ENCODE measurements at places on chromosomes 2 and 18.

DNA sequence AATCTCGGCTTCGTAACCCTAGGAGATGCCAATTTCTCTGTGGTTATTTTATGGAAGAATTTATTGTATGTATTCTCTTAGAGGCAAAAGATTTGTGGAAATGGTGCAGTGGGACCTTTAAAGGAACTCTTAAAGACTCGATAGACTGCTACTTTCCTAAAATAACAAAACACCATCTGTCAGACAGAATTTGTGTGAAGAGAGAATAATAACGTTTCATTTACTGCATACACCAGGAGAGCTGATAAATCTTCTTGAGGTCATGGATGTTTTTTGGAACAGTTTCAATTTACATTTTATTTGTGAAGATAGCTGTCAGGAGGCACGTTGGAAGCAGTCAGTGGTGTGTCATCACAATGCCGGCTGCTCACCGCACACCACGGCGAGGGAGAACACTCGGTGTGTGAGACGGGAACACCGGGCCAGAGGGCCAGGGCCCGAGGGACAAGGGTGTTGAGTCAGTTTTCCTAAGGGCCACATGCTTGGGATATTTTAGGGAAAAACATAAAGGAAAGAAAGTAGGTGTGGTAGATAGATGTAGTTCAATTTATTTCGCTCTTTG is 1681.0 kb upstream of the DDX18 start:
- DNase-seq: no peak

DNA sequence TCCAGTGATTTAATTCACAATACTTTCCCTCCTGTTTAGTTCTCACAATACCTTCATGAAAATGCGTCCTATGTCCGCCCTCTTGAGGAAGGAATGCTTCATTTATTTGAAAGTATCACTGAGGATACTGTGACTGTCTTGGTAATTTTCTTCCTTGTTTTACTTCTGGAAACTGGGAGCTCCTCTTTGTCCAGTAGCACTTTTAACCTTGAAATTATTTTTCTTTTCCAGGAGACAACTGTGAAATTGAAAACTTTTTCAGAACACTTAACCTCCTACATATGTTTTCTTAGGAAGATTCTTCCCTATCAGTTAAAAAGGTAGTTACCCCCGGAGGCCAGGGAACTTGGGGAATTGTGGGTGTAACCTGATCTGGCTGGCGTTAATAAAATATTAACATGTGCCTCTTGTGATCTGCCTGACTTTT is 58.9 kb upstream of the STON1 start:
- DNase-seq: no peak

DNA sequence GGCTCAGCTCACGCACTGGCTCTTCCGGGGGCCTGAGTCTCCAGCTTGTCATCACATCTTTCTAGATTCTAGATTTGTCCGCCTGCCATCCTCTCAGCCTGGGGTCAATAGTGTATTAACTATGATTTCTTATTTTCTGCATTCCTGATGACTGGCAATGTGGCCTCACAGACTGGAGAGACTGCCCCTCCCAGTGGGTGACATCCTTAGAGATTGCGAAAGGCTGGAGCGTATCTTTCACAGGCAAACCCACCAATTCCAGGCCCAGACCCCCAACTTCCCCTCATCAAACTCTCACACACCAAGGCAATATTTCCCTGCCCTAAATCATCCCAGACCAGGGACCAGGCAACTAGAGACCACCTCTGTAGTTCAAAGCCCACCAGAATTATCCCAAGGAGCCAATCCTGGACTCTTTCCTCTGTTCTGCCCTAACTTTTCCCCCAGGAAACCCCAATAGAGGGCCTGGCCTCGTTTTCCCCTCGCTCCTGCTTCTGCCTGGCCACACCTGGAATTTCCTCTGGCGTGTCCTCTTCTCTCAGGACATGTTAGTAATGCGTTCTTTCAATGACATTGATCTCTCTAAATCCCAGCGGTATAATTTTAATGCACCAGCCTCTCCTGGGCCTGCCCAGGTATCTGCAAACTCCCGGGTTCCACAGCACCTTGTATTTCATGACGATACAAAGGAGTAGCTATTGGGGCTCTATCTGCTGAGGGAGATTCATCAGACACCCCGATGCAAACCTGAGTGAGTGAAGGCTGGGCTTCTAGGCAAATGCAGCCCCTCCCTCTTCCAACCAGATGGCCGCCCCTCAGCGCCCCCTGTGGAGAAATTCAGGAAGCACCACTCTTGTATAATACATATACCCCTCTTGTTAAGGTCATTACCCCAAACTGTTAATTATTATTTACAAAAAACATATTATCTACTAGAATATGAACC is 2.4 kb upstream of the KCNF1 start:
- no peak for DNase-seq

- no peak for DNase-seq
Observed at GRCh38 chr2:224084266-224084892, 45.3 kb upstream of the SERPINE2 start.

- no peak for DNase-seq
Observed at GRCh38 chr2:179995741-179996515, 11.2 kb downstream of the CWC22 start.

- DNase-seq: no peak
Observed at GRCh38 chr2:218389333-218390150, 7.5 kb downstream of the SLC11A1 start.

DNA sequence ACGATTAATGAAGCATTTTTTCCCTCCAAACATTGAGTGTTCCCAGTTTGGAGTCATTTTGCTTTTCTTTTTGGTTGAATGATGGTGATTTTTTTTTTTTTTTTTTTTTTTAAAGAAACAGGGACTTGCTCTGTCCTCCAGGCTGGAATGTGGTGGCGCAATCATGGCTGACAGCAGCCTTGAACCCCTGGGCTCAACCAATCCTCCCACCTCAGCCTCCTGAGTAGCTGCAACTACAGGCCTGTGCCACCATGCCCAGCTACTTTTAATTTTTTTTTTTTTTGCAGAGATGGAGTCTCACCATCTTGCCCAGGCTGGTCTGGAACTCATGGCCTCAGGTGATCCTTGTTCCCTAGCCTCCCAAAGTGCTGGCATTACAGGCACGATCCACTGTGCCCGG is 46.2 kb downstream of the IMPA2 start:
- DNase-seq: no peak

DNA sequence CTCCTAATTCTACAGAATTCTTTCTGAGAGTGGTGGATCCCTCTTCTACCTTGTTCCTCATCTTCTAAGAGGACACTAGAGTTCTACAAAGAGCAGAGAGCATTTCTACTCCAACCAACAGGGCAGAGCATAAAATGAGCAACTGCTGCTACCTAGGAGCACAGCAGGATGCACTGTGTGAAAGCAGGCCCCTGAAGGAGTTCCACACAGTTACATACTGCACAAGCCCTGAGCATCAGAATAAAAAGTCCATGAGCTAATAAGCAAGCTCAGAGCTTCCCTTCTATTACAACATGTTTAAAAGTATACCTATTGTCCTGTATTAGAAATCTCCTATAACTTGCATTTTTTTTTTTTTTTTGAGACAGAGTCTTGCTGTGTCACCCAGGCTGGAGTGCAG is 8.4 kb downstream of the FHL2 start:
- no peak for DNase-seq

GRCh38 chr2:152405206-152406118 is 70.5 kb downstream of the FMNL2 start:
- DNase-seq: no peak

GRCh38 chr2:7849027-7849426 is 832.8 kb upstream of the ID2 start:
- no peak for DNase-seq

GRCh38 chr18:62918361-62918760 is 203.0 kb downstream of the PHLPP1 start:
- DNase-seq: no peak
